ENCODE measurements at places on chromosomes 11 and 22. TPM values are rescaled to one million over a fixed set of nuclear protein-coding genes. Genes with fewer than 3 reads are reported as not detected.

DNA sequence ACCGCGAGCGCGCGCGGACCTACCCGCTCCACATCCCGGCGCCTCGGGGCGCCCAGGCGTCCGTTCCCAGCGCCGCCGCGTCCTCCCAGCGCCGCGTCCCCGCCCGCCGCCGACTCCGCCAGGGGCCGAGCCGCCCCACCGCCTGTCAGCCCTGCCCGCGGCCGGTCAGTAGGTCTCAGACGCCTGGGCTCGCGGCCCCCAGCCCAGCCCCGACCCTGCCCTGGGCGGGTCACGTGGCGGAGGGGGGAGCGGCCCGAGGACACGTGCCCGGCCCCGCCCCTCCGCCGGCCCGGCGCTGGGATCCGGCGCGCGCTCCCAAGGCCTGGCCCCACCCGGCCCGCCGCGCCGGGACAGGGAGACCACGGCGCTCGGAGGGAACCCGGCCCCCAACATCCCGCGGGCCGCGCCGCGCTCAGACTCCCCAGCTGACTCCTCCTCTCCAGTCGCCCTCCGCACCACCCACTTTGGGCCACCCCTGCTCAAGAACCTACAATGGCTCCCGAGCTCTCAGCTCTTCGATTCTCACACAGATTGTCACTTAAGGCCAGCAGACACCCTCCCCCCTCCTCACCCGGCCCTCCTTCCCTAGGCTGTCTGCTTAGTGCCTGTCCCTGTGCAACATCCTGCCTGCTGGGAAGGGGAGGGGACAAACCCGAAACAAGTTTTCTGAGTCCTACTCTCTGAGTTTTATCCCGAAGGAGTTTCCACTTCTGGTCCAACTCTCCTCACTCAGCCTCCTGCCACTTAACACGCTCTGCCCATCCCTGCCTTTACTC is at the start of gene RAB3IL1:
TSS of gene RAB3IL1 (minus strand) at position 233 of the 776 bp plus-strand sequence. CDS start at position 34, 199 bp downstream.
- peaks cover 9% of the 10 kb centered on the region for H3K27me3 ChIP-seq
- H3K4me3 ChIP-seq, result peak within 1 kb of the TSS; percentile 74
- H3K36me3 ChIP-seq, result no peaks in the 10 kb centered on the region
- H3K27ac ChIP-seq, result no peak within 1 kb of the TSS

DNA sequence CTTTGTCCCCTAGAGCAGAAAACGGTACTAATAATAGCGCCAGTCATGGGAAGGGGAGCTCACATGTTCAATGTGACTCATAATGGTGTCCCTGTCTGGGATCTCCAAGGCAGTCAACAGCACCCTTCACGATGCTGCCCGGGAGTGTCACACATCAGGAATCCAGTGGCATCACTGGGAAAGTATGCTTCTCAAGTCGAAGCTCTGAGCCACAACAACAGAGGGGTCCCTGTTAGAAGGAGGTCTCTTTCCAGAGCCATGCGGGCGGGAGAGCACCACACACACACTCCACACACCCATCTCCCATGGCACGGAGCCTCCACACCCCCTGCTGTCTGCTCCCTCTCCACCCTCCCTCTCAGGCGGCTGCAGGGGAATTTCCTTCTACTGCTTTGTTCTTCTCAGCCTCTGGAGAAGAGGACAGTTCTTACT is 119.7 kb downstream of the ETS1 start:
- H3K27ac ChIP-seq, result peak overlapping the region; percentile 75
- no peak overlapping the region for H3K4me3 ChIP-seq
- no peaks in the 10 kb centered on the region for H3K27me3 ChIP-seq

DNA sequence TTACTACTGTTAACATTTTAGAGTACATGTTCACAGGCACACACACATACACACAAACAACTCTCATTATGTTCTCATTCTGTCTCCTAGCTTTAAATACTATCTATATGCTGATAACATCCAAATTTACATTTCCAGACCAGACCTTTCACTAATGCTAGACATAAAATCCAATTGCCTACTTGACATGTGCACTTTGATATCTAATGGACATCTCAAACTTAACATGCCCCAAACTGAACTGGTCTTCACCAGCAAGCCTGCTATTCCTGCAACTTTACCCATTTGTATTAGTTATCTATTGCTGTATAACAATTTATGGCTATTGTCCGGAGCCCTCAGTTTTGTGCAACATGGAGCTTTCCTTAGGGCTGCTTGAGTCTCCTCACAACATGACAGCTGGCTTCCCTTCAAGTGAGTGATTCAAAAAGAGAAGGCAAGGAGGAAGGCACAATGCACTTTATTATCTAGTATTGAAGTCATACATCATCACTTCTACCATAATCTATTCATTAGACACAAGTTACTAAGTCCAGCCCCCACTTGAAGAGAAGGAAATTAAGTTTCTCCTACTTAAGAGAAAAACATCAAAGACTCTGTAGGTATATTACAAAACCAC is 3.0 kb downstream of the SLC36A4 start:
- H3K4me3 ChIP-seq, result no peak overlapping the region
- no peak for DNase-seq
- H3K4me1 ChIP-seq, result 0 out of 2 replicates have a peak, but pooled peaks cover 3% of the 10 kb centered on the region
- no peaks in the 10 kb centered on the region for H3K36me3 ChIP-seq
- H3K27ac ChIP-seq, result no peak overlapping the region

DNA sequence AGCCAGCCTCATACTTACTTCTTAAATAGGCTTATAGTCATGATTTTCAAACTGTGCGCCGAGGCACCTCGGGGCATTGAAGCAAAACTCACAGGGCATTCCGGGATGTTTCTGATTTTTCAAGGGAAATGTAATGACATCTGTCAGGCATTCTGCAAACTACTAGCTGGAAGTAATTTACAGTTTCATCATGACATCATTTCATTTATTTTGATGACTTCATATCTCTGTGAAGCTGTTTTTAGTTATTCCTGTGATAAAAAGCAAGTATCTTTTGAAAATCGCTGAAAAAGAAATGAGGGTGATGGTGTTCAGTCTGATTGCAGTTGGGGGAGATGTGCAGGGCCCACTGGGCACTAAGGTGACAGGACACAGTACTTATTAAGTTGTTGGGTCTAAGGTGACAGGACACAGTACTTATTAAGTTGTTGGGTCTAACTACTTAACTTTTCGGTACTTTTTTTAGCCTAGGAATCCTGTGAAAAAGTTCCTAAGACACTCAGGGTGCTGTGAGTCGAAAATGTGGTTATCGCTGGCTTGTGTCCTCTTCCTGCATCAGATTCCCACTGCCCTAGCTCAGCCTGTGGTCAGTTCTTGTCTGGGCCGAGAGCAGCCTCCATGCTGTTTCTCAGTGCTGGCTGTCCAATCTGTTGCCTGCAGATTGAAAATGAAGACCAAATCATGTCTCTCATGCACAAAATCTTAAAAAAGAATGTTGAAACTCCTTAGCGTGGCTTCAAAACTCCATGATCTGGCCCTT is 42.6 kb downstream of the APLP2 start:
- peaks cover 42% of the 10 kb centered on the region for H3K36me3 ChIP-seq
- H3K4me1 ChIP-seq, result no peaks in the 10 kb centered on the region
- H3K27ac ChIP-seq, result no peak overlapping the region
- no peak for DNase-seq
- H3K4me3 ChIP-seq, result no peak overlapping the region
- no peaks in the 10 kb centered on the region for H3K27me3 ChIP-seq

DNA sequence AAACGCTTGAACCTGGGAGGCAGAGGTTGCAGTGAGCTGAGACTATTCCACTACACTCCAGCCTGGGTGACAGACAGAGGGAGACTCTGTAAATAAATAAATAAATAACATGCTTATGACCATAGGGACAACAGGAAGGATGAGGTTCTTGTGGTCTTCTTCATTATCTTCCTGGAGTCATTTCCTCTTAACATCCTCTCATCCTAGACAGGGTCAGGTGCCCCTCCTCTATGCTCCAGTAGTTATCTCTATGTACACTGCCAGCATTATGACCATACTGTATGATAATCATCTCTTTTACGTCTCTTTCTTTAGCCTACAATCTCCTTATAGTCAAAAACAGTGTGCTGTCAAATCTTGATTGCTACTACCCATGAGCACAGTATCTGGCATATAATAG is 17.7 kb downstream of the RAB30 start:
- no peak overlapping the region for H3K27ac ChIP-seq
- no peak for DNase-seq
- H3K36me3 ChIP-seq, result no peaks in the 10 kb centered on the region
- no peaks in the 10 kb centered on the region for H3K27me3 ChIP-seq

The MRPL40 gene
- total RNA-seq, result 55.1 TPM

Data from PC-3 (cell line).